Liver (tissue), 10 donors: ENCODE measurements at places on chromosomes 7 and 10.

DNA sequence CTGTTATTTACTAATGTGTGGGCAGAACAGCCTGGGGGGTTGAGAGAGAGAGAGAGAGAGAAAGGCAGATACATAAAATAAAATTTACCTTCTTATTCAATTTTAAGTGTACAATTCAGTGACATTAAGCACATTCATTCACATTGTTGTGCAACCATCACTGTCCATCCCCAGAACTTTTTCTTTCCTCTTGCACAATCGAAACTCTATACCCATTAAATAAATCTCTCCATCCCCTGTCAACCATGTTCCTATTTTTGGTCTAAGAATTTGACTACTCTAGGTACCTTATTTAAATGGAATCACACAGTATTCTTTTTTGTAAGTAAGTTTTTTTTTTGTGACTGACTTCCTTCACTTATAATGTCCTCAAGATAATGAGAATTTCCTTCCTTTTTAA, 181.6 kb downstream of the SND1 start:
- no peak for DNase-seq

DNA sequence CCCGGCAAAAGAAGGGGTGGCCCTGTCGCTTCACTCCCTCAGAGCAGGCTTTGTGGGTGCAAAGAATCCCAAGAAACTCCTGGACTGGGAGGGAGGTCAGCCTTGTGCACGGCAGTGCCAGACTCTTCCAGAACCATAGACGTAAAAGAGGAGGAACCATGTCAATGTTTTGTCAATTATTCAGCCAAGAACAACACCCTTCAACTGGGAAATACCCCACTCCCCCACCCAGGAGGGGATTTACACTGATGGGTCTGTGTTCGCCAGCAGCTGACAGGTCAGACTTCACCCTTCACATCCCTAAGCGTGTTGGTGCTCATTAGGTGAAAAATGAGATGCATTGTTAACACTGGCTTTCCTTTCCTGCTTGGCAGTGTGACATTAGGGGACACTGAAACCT, 116.8 kb upstream of the BMPER start:
- no peak for DNase-seq

GRCh38 chr7:29270594-29271318, 76.2 kb downstream of the CHN2 start:
- no peak for DNase-seq

DNA sequence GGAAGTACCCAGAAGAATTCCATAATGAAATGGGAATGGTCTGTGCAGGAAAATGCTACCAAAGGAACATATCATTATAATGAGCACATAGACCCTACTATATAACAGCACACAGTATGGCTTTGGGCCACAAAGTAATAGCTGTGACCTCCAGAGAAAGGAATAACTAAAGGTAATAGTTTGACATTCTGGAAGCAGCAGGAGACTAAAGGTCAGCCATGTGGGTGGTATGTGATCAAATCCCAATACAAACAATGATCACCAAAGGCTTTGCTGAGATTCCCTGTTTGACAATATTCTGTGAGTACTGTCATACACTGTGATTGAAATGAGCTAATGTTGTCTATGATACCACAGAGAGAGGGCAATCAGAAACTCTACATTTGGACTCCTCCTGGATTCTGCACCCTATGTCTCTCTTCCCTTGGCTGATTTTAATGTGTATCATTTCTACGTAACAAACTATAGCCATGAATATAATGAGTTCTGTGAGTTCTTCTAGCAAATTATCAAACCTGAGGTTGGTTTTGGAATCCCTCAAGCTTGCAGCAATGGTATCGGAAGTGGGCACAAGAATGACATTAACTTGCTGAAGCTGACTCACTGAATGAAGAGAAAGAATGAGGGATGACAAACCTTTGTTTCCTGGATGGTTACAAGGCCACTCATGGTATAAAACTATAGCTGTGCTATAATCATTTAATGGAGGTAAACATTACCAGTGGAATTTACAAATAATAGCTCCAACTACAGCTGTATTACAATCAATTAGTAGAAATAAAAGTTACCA, 99.6 kb downstream of the JMJD1C start:
- no peak for DNase-seq

DNA sequence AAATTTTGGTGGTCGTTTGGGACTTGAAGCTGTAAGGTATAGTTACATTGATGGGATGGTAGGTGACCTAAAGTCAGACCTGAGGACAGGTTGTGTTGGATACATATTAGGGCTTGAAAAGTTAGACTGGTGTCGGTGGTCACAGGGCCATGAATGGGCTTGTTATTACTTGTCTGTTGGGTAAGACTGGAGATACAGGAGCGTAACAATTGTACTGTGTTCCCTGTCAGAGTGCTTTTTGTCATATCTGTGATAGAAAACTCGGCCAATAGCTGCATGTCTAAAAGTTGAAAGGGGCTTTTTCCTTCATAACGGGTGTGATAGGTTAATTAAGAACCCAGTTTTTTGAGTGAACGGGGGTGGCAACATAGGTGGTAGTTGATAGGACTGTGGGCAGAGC, 13.5 kb upstream of the CHST3 start:
- DNase-seq, result no peak

DNA sequence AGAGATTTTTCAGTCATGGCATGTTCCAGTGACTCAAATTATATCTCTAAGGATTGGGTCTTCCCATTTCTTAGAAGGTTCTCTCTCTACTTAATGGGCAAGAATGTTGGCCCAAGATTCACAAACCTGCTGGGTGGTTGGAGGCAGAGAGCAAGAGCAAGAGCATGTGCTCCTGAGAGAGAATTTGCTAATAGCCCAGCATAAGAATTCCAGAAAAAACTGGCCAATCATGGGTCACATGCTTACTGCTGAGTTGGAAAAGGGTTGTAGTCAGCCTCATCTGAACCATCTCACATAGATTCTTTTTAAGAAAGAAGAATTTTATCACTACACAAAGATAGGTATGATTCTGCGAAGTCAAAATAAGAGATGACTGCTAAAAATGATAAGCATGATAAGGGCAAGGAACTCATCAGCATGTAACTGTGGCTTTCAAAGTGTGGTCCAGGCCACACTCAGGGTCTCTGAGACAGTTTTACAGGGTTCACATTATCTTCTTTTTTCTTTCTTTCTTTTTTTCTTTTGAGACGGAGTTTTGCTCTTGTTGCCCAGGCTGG, 8.2 kb upstream of the VCL start:
- no peak for DNase-seq

DNA sequence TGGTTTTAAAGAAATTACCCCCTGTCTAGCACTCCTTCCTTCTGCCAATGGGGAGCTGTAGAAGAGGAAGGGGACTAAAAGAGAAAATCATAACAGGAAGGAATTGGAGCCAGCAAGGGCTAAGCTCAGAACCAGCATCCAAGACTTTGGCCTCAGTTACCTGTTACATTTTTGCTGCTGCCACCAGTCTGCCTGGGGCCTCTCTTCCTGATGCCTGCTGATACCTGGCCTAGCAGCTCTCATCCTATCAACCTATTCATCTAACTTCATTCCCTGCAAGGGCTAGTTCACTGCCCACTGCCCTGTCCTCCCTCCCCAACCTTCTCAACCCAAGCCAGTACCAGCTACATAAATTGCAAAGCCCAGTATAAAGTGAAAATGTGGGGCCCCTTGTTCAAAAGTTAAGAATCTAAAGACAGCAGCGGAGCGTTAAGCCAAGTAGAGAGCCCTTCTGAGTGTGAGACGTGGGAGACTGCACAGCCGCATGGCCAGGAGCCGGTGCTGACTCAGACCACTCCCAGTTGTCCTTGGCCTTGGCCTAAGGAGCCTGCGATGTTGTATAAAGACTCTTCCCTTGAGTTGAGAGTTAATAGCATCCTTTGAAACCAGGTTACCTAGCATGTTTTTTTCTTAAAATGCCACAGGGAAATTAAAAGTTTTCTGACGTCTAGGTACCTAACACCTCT, 13.2 kb upstream of the AOC1 start:
- no peak for DNase-seq

- no peak for DNase-seq
These were observed 8.1 kb downstream of the PRKRIP1 start for GRCh38 chr7:102404005-102404861.

GRCh38 chr7:33742999-33743587, 162.2 kb upstream of the BMPER start:
- no peak for DNase-seq

DNA sequence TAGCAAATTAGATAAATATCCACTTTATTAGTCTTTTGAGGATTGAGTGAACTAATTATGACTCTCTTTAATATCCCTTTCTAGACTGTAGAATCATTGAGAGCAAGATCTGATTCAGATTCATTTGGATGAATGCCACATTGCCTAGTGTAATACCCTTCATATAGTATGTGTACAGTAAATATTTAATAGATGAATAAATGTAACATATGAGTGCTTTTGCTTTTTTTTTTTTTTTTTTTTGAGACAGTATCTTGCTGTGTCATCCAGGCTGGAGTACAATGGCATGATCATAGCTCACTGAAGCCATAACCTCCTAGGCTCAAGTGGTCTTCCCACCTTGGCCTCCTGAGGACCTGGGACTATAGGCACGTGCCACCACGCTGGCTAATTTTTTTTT, 14.8 kb downstream of the SAMD8 start:
- no peak for DNase-seq

GRCh38 chr7:85627791-85628586, 441.1 kb upstream of the SEMA3D start:
- DNase-seq, result no peak
